ENCODE measurements at places on chromosomes 4 and X. TPM values are rescaled to one million over a fixed set of nuclear protein-coding genes. Genes with fewer than 3 reads are reported as not detected.

Gene BEX2
- total RNA-seq, result 0.75 TPM

Gene AMTN
- total RNA-seq, result not detected

Gene CENPVL2
- not detected for total RNA-seq

Gene SMIM43
- total RNA-seq, result not detected

Gene ZAR1
- total RNA-seq, result 0.28 TPM

Gene GLUD2
- 24.3 TPM for total RNA-seq

Gene DAPP1
- total RNA-seq, result 4.8 TPM

Gene TCEAL1
- 9.2 TPM for total RNA-seq

Gene PTTG2
- 0.92 TPM for total RNA-seq

Gene SMIM10L2A
- 0.98 TPM for total RNA-seq

Gene RTL9
- total RNA-seq, result 0.37 TPM

Gene EMD
- total RNA-seq, result 11.6 TPM

Gene NOA1
- total RNA-seq, result 8.0 TPM

Gene EFHC2
- 0.56 TPM for total RNA-seq

Gene PLAC8
- 63.2 TPM for total RNA-seq

Gene ATOH1
- total RNA-seq, result not detected

Gene LEF1
- total RNA-seq, result 0.59 TPM

Gene PRDM8
- total RNA-seq, result 0.05 TPM

Gene CT45A2
- not detected for total RNA-seq

Gene KCTD8
- total RNA-seq, result not detected

Measured in liver (tissue), 10 donors.